ENCODE measurements at places on chromosomes 16 and 17.

DNA sequence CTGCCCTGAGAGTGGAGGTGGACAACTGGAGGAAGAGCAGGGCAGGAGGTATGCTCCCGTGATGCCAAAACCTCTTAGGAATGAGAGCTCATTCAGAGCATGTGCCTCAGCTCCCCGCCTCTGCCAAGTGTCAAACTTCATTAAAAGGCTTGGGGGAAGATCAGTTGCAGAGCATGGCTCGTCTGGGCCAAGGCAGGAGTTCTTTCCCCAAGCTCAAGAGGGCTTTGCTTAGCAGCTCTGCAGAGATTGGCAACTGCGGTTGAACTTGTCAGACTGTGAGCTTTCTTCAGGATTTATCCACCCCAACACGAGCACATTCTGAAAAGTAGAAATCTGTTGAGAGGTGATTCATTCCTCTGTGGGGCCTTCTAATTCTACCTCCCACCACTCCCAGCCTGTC lies 248.1 kb downstream of the HS3ST3A1 start:
- no peak for DNase-seq

DNA sequence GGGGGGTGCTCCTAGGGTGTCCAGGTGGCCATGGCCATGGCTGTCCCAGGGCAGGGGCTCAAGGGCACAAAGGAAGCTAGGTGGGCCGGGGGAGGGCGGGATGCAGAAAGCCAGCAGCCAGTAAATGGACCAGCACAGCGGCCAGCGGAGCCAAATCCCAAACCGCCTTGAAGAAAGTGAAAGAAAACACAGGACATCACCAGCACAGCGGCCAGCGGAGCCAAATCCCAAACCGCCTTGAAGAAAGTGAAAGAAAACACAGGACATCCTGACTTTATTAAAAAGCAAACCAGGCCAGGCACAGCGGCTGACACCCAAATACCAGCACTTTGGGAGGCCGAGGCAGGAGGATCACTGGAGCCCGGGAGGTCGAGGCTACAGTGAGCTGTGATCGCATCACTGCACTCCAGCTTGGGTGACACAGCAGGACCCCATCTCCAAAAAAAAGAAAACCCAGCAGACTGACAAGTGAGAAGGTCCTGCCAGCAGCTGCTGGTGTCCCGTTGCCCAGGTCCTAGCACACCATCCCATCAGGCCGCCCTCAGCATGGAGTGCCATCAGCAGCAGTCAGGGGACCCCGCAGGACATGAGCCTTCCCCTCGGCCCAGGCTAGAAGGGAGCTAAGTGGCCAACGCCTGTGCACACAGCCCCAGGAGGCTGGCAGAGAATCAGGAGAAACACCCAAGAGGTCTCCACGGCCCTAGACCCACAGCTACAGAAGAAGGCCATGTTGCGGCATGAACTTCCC lies 17.0 kb downstream of the SLC38A10 start:
- DNase-seq, result no peak

GRCh38 chr17:74012465-74012864 lies 191.0 kb upstream of the RPL38 start:
- peak; percentile 11 for DNase-seq

DNA sequence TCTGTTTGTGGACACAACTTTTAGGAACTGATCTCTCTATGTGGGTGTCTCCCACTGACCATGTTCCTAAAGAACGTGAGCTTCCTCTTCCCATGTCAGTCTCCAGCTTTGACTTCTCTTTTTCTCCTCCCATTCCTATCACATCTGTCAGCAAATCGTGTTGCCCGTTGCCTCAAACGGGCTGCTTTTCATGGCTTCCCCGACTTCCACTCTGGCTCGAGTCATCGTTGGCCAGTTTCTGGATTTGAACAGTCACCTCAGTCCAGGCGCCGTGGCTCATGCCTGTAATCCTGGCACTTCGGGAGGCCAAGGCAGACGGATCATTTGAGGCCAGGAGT lies 5.4 kb downstream of the ABCC1 start:
- no peak for DNase-seq

- DNase-seq, result peak; percentile 54
Measured at GRCh38 chr17:1186923-1187771, 7.4 kb upstream of the ABR start.

DNA sequence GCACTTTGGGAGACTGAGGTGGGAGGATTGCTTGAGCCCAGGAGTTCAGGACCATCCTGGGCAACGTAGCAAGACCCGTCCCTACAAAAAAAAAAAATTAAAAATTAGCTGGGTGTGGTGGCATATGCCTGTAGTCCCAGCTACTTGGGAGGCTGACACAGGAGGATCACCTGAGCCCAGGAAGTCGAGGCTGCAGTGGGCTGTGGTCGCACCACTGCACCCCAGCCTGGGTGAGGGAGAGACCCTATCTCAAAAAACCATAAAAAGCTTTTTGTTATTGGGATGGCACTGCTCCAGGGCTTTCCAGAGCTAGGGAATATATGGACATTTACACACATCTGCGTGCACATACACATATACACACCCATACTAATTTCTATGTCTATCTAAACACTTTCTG lies 8.1 kb upstream of the ARMC5 start:
- DNase-seq, result no peak

DNA sequence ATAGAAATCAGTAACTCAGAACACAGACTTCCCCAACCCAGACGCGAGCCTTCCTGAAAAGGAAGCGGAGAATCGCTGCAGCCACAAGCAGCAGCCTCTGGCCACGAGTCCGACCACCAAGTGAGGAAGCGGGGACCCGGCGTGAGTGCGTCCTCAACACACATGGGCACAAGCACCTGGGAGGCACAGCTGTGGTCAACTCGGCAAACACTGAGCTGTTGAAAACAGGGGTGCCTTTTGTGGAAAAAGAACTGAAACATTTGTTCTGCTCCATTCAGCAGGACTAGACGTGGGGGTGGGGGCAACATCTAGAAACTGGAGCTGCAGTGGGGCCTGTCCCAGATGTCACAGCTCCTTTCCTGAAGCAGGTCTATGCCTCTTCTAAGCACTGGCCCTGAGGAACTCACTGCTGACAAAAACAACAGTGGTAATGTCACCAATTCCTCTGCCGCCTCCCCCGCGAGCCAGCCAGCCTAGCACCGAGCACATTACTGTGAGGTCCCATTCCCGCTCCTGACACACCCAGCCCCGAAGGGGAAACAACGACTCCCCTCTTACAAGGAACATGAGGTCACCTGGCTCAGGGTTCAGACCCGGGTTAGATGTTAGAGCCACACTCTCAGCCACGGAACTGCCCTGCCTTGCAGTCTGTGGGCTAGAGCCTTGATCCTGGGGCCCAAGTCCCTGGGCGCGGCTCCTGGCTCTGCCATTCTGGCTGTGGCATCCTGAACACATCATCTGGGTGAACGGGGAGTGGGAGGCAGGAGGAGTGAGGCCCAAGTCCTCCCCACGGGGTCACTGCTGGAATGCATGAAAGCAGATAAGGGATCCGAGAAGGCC lies 29.0 kb downstream of the KDM8 start:
- no peak for DNase-seq

DNA sequence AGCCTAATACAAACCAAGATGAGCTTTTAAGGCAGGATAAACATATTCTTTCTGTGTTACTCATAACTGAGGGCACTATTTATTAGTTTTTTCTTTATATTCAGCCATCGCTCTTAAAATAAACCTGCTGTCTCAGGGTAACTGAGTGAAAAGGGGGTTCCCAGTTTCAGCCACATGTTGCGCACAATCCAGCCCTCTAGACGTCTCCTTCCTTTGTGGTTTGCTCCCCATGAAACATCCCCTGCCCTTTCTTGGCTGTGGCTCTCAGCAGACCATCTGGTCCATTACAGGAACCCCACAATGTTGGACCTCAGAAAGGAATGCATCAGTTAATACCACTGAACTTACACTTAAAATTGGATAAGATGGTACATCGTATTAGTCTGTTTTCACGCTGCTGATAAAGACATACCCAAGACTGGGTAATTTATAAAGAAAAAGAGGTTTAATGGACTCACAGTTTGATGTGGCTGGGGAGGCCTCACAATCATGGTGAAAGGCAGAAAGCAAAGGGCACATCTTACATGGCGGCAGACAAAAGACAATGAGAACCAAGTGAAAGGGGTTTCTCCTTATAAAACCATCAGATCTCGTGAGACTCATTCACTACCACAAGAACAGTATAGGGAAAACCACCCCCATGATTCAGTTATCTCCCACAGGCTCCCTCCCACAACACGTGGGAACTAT lies 12.6 kb upstream of the IL21R start:
- no peak for DNase-seq

GRCh38 chr17:50153650-50154575 lies 3.4 kb upstream of the PPP1R9B start:
- DNase-seq, result no peak

DNA sequence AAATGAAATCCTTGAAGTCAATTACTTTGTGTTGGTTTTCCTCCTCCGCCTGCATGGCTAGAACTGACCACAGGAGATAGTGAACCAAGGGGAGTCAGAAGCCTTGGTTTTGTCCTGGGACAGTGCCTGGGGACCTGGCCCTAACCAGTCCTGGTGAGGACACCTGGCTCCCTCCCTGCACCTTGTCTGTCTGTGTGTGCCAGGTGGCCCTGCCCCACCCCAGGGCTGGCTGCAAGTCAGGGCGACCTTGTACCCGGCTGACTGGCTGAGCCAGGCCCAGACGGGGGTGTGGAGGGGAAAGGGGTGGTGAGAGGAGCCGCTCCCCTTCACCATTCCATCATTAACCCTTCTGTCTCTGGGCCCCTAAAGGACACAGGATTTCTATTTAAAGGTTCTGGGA lies 3.4 kb downstream of the RAPGEFL1 start:
- DNase-seq, result no peak

DNA sequence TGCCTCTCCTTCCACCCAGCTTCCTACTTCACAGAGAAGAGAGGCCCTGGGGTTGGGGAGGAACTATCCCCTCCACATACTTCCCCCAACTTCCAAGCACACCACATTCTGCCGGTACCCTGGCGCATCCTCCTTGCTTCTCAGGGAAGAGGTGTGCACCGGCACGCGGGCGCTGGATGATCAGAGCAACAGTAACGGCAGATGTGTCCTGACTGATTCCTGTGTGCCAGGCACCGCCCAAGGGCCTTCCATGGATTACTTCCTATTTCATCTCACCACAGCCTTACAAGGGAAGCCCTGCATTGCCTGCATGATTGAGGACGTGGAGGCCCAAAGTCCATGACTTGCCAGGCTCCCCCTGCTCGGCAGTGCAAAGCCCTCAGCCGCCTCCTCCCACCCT lies 21.1 kb upstream of the MLKL start:
- DNase-seq, result no peak

GRCh38 chr16:88939245-88939971 lies 37.6 kb downstream of the CBFA2T3 start:
- no peak for DNase-seq

GRCh38 chr16:87263418-87264052 lies 53.7 kb downstream of the C16orf95 start:
- no peak for DNase-seq

DNA sequence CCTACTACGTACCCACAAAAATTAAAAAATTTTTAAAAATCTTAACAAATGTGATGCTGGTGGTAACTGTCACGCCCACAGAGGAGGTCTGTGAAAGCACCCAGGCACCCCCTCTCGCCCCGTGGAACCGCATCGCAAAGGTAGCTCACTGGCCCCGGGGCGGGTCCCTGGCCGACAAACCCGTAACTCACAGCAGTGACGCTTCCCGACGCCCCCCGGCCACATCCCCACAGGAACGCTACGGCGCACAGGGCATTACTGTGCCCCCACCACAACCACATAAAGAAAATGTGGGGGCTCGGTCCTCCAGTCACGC lies 366 bp downstream of the ANKS3 start:
- DNase-seq, result no peak

GRCh38 chr16:19690196-19690595 lies 27.8 kb downstream of the KNOP1 start:
- no peak for DNase-seq

DNA sequence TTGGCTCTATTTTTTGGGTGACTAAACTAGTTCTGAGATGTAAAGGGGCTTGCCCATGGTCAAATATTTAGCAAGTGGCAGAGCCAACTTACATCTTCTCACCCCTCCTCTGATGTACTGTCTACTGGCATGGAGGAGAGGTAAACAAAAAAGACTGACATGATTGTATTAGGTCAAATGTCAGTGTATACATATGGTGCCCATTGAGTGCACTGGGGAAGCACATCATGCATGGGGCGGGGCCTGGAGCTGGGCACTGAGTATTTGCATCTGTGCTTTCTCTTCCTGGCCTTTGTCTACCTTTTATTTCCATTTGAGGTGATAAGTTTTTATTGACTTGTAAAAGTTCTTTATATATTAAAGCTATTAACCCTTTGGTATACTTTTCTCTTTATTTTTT lies 22.3 kb upstream of the POLR3E start:
- DNase-seq, result no peak

DNA sequence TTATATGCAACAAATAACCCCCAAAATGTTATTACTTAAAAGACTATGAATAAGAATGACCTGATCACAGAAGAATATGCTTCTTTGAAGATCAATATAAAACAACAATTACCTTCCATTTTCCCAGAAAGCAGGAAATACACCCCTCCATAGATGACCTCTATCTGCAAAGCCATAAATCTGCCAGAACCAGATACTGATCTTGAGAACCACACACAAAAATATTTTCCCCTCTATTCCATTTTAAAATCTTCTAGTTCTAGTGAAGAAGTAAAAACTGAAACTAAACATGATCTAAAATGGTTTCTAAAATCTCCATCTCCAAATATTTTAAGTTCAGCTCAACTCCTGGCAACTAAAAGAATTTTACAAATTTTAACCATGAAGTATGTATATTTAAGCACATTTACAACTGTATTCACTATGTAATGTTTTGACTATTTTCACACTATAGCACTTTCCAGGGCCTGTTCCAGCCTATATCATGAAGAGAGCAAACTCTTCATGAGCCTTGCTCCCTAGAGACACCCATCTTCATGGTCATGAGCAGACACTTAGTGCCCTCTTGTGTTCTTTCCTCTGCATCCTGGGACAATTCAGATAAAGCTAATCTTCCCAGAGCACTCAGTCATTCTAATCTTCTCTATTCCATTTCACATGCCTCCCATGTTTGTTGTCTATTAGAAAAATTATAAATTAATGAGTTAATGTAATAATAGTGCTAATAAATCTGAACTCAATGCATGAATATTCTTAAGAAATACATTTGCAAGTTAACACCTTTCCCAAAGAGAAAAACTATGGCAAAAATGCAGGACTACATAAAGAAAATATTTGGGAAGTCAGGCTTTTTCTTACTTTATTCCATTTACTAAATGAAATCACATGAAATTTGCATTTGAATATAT lies 87.0 kb downstream of the HELZ start:
- DNase-seq, result no peak

DNA sequence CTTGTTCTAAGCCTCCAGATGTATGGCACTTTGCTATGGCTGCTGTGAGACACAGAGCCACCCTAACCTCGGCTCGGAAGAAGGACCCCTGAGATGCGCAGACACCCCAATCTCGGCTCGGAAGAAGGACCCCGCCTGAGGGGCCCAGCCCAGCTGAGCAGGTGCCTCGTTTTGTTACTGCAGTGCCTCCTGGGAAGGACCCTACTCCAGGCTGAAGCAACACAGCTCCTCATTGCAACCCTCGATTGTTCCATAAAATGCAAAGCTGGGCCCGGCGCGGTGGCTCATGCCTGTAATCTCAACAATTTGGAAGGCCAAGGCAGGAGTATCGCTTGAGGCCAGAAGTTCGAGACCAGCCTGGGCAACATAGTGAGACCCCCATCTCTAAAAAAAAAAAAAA lies 61.3 kb downstream of the C16orf95 start:
- no peak for DNase-seq

GRCh38 chr16:69319381-69319780 lies 8.2 kb downstream of the VPS4A start:
- DNase-seq, result no peak

GRCh38 chr17:44906763-44907728 lies 7.8 kb upstream of the EFTUD2 start:
- no peak for DNase-seq

Measured in stimulated activated CD8-positive, alpha-beta memory T cell treated with anti-CD3 and anti-CD28 coated beads, Interleukin-12 subunit alpha, Interleukin-12 subunit beta, amount 100 ng/mL, for 1 hour (primary cell).